Esophagus squamous epithelium (tissue), 5 donors: ENCODE measurements at places on chromosomes 2 and 18. TPM values are rescaled to one million over a fixed set of nuclear protein-coding genes. Genes with fewer than 3 reads are reported as not detected.

- no peak for DNase-seq
These were observed 335.2 kb downstream of the FBXO15 start for GRCh38 chr18:73812423-73812822.

- DNase-seq: no peak
These were observed 154.3 kb downstream of the EIPR1 start for GRCh38 chr2:3223080-3223923.

DNA sequence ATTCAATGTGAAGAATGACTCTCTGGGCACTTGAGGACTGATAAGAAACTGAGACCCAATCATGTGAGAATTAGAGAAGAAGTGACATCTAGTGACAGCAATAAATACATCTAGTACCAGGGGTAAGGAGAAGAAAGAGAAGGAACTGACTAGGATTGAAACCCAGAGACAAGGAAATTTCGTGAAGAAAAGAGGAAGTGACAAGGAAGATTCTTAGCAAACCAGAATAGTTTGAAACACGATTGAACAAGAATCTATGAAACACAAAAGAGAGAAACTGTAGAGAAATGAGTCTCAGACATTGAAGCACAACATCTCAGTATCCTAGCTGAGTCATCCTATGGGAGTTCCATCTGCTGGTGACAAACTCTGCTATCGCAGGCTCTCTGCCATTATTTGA lies 571.9 kb upstream of the PKDCC start:
- DNase-seq: no peak

Gene STARD6
- not detected for total RNA-seq

DNA sequence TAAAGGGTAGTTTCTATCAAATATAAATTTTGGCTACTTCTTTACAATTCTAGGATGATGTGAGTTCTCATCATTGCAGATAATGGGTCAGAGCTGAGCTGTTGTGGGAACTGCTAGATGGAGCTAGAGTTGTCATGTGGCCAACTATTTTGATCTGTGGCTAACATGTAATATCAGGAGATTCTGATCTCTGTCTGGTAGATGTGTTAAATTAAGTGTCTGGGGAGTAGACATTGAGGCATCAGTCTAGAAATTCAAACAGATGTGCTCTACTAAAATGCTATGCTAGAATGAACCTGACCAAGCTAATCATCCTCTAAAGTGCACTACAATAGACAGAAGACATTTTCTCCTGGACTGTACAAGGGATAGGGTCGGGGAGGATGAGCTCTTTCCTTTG lies 30.3 kb upstream of the DARS1 start:
- no peak for DNase-seq

DNA sequence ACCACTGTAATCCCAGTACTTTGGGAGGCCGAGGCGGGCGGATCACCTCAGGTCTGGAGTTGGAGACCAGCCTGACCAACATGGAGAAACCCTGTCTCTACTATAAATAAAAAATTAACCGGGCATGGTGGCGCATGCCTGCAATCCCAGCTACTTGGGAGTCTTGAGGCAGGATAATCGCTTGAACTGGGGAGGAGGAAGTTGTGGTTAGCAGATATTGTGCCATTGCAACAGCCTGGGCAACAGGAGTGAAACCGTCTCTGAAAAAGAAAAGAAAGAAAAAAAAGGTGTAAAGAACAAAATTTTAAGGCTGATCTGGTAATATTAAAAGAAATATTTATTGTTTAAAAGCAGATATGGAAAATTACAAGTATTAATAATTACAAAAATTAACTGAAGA lies 29.7 kb downstream of the ZNF804A start:
- DNase-seq: no peak

Gene PAX8
- total RNA-seq: 2.7 TPM

- DNase-seq: no peak
These were observed 69.9 kb upstream of the DLX2 start for GRCh38 chr2:172172513-172173173.

GRCh38 chr2:121947674-121948073 lies 192.2 kb downstream of the TSN start:
- no peak for DNase-seq

GRCh38 chr2:241315879-241316631 lies at the start of gene SEPTIN2:
TSS of gene SEPTIN2 (plus strand) at chr2:241315925. CDS start at chr2:241324233, 8,308 bp downstream.
- peak; percentile 72 for DNase-seq

DNA sequence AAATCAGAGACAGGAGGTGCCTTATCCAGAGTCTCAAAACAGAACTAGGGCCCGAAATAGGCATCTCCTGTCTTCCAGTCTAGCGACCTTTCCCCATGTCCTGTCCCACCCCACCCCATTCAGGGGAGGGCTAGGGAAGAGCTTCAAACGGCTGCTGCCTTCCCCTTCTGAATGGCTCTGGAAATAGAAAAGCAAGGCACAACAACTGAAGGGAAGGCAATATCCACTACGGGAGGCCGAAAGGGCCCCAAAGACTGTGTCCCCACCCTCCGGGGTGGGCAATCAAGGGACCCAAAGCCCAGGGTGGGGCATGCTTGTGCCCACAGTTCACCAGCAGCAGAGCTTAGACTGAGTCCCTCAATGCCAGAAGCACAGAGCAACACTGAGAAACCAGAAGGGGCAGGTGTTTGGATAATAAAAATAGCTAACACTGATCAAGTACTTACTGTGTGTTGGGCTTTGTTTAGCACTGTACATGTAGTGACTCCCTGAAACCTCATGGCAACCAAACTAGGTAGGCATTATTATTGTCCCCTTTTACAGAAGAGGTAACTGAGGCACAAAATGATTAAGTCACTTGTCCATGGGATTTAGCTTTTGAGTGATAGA lies 38.5 kb downstream of the CYRIA start:
- no peak for DNase-seq

Gene VWA3B
- total RNA-seq: not detected

Gene GREB1
- total RNA-seq: 0.09 TPM

- no peak for DNase-seq
These were observed 1588.2 kb downstream of the LRP1B start for GRCh38 chr2:140542627-140543026.

GRCh38 chr2:56132138-56132537 lies 51.7 kb upstream of the CCDC85A start:
- no peak for DNase-seq

DNA sequence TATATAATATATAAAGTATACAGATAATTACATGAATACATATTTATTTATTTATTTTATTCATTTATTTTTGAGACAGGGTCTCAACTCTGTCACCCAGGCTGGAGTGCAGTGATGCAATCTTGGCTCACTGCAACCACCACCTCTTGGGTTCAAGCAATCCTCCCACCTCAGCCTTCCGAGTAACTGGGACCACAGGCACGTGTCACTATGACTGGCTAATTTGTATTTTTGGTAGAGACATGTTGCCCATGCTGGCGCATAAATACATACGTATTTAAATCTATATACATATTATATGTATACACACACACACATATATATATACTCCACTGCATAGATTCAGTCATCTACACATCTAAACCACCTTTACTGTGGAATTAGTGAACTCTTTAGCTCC lies 20.6 kb upstream of the NDUFV2 start:
- DNase-seq: no peak

Gene OR6B2
- not detected for total RNA-seq

- no peak for DNase-seq
These were observed 766.4 kb upstream of the ID2 start for GRCh38 chr2:7915302-7916091.

Gene GALR1
- not detected for total RNA-seq

DNA sequence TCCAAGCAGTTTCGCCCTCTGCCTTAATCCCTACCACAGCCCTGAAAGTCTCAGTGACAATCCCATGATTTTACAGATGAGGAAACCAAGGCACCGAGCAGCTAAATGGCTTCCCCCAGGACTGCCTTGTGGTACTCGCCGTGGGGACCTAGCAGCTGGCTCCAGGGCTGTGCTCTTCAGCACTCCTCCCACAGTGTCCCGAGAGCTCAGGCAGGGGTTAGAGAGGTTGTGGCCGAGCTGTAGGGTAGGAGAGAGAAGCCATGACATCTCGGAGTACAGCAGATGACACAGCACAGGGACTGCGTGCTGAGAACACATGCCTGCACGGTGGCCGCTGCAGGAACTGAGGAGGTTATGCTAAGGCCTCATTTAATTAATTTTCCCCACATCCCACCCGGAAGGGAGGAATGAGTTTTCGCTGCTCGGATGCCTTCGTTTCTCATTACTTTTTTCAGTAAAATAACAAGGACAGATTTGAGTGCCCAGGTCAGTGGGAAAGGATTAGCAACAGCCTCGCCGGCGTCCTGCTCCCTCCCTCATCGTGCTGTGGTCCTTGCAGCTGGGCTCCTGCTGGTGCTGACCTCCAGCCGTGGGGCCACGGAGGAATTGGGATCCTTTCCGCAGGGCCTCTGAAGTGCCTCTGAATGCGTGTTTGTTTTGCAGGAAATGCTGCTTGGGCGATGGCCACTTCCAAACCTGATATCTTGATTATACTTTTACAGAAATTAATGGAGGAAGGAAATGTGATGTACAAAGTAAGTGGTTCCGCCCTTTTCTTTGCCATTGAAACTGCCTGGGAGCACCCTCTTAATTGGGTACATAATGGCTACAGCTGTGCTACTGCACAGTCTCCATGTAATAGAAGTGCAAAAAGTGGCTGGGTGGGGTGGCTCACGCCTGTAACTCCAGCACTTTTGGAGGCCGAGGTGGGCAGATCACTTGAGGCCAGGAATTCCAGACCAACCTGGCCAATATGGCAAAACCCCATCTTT lies 61.2 kb downstream of the WDSUB1 start:
- DNase-seq: no peak

Gene ADAM23
- 10.1 TPM for total RNA-seq

- no peak for DNase-seq
These were observed 62.2 kb upstream of the L3MBTL4 start for GRCh38 chr18:6476880-6477279.

DNA sequence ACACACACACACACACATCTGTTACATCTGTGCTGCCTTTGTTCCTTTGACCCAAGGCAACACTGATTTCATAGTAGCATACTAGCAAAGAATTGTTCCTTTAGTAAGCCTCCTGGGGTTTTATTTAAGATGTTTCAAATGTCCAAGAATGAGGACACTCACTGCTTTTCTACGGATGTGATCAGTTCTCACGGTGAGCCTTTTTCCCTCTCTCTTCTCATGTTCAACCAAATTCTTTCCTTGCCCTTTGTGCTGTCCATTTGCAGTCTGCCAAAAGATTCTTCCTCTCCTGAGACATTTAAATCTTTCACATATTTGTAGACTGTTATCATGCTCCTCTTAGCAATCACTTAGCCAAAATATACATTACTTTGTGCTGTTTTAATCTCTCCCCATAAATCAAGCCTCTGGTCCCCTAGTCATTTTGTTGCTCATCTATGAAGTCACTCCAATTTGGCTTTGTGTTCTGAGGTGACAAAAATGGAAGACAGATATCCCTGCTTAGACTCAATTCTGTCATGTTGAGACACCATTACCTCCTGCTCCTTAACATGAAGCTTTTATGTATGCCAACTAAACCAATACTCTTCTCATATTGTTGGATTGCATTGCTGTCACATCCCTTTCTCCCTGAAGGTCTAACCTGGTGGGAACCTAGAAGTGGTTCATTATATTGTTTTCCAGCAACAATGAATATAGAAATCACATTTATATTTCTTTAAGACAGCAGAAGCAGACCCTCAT lies 1605.3 kb upstream of the ACVR2A start:
- DNase-seq: no peak

Gene FBXO11
- 22.9 TPM for total RNA-seq

GRCh38 chr2:62447411-62447810 lies 58.6 kb downstream of the TMEM17 start:
- DNase-seq: no peak

Gene CCDC141
- 0.34 TPM for total RNA-seq

DNA sequence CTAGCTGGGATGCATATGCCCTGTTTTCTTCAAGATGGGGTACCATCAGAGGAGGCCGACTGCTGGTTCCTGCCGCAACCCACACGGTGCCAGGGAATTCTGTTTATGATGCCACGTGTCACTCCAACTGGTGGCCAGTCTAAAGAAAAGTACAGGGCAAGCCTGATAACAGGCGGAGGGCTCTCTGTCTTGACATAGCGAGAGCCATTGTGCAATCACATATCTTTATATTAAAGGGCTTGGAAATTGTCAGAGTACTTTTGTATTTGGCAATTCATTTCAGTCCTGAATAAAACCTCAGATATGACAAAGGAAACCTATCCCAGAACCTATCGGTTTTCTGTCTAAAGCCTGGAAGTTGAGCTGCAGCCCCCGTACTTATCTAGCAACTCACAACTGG lies 768.4 kb downstream of the TDRD15 start:
- no peak for DNase-seq

GRCh38 chr2:158725441-158725891 lies 69.7 kb upstream of the DAPL1 start:
- DNase-seq: no peak

- DNase-seq: no peak
These were observed 90.1 kb upstream of the TGFA start for GRCh38 chr2:70643715-70644114.

Gene POU3F3
- not detected for total RNA-seq

- no peak for DNase-seq
These were observed 72.2 kb upstream of the EML6 start for GRCh38 chr2:54651291-54651690.

DNA sequence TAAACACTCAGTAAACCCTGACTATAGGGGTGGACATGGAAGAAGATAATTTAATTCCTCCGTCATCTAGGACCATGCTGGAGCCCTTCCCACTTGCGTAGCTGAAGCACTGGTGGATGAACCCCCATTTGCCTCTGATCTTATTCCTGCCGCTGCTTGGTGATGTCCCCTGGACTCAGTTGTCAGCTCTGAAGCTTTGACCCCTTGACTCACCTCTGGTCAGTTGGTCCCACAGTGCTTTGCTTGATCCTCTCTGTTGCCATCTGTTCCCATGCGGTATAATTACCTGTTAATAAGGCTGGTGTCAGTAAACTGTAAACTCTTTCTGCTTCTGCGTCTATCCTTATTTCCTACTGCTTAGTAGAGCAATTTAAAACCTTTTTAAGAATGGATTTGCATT lies 126.9 kb downstream of the SPTBN1 start:
- DNase-seq: no peak

Gene LRRTM1
- not detected for total RNA-seq

- DNase-seq: no peak
These were observed 119.9 kb upstream of the THUMPD2 start for GRCh38 chr2:39898934-39899333.

DNA sequence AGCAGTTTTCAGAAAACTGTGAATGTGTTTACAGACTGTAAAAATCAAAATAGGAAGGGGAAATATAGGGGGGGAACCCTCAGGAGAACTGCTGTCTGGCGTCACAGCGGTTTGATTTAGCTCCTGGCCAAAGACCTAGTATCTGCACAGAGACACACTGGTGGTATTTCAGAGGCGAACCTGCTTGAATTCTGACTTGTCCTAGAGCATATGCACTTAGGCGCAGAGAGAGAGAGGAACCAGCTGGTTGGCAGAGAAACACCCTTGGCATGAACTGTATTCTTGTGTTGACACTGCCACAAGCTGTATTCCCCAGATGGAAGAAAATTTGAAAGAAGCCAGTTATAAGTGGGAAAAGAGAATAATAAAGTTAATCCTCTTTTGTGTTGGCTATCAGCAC lies 506.5 kb upstream of the NRP2 start:
- DNase-seq: no peak

Gene CLHC1
- total RNA-seq: 11.3 TPM
